ENCODE measurements at places on chromosomes 12 and 14.

DNA sequence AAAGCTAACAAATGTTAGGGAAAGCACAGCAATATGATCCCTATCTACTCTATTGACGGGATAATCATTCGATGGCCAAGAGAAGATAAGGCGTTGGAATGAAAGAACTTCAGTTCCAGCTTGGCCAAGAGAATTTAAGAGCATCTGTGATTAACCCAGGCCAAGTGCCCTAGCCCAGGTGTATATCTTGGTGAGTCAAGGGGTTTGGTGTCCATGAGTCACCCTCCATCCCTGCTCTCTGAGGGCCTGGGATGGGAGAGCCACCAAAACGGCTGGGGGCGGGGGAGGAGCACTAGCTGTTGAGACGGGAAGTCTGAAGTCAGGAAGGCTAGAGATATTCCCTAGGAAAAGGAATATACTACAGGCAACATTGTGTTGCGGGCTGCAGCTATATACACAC is 13.0 kb downstream of the TBPL2 start:
- no peak for DNase-seq

DNA sequence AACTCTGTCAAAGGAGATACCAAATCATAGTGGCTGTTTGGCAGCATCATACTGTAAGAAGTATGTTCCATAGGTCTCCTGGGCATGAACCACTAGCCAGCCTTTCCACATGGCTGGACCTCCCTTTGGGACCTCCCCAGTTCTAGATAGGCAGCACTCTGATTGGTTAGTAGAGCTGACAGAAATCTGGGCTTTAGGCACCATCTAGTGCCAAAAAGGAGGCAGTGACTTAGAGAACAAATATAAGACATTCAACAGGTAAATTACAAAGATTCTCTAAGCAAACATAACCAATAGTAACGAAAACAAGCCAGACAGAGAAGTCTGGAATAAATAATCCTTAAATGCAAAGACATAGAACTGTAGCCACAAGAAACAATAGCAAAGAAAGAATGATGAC is 148.0 kb upstream of the PDE3A start:
- DNase-seq: no peak

DNA sequence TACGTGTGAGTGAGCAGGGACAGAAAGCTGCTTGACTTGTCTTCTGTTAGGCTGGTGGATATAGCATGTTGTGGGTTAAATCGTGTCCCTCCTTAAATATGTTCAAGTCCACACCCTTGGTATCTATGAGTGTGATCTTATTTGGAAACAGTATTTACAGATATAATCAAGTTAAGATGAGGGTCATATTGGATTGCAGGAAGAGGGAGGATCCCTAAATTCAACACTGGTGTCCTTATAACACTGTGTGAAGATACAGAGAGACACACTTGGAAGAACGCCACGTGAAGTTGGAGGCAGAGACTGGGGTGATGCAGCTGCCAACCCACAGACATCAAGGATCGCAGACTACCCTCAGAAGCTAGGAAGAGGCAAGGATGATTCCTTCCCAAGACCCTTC is 275.2 kb upstream of the SSTR1 start:
- DNase-seq: no peak

- no peak for DNase-seq
Observed at GRCh38 chr14:103519043-103519836, 3.4 kb downstream of the CKB start.

GRCh38 chr12:5047094-5047493 is 3.4 kb downstream of the KCNA5 start:
- DNase-seq: no peak

DNA sequence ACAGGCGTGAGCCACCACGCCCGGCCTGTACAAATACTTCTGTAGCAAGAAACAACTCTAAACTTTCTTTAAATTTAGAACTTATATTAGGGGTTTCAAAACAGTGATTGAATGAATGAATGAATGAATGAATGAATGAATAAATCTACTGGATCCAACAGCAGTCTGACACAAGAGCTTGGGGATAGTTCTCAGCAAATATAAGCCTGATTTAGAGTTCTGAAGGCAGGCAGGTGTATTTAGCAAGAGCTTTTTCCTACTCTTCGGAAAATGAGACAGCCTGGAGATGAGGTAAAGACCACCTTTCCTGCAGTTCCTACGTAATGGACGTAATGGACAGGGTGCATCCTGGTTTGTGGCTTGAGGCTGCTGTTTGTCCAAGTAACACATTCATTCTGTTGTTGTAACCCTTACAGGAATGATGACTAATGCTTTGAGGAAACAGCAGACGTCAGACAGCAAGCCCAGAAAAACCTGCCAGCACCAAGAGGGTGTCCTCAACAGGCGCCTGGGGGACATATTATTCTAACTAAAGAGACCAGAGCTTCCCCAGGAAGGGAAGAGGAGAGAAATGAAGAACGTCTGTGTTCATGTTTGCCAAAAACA is 277.4 kb upstream of the SOX5 start:
- DNase-seq: no peak

- no peak for DNase-seq
Observed at GRCh38 chr12:76883811-76884210, 5.0 kb upstream of the CSRP2 start.

- no peak for DNase-seq
Observed at GRCh38 chr14:90866833-90867232, 50.6 kb upstream of the TTC7B start.

GRCh38 chr12:90428881-90429280 is 526.1 kb downstream of the CCER1 start:
- DNase-seq: no peak

DNA sequence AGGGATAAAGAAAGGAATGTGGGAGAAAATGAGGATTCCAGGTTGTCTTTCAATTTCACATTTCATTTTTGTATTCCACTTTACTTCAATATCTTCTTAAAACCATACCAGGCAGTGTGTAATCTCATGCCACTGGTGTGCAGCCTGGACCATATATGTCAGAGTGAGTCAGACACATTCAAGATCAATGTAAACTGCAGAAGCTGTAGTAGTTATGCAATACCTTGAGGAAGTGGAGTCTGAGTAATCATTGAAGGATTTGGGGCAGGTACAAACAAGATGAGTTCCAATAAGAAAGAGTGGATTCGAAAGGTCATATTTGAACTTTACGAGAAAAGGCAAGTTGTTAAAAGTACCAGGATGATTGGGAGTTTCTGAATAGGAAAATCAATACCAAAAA is 14.1 kb downstream of the PLCZ1 start:
- no peak for DNase-seq

DNA sequence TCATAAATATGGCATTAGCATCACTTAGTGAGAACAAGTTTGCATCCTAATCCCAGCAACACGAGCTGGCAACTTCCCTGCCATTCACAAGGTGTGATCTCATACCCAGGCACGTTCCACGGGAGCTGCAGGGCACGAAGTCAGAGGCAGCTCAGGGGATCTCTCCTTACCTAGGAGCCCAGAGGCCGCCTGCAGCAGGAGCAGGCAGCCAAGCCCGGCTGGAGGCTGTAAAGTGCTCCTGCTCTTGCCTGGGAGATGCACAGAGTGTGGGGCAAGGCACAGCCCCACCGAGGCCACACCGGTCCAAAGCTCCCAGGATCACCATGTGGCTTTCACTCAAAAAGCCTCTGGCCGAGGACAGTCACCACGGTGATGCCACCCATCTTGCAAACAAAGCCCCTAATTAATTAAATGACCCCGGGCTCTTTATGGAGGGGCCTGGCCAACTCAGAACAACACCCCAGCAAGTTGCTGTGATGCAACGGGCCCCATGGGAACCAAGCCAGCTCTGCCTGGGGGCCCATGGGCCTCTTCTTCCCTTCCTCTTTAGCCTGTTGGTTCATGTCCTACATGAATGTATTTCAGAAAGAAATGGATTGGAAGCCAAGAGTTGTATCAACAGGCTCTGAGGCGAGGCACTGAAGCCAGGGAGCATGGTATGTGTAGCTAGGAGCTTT is 26.5 kb downstream of the NUAK1 start:
- DNase-seq: no peak

- DNase-seq: no peak
Observed at GRCh38 chr12:91887957-91888356, 257.7 kb downstream of the BTG1 start.

GRCh38 chr12:119576118-119576810 is 17.3 kb upstream of the TMEM233 start:
- DNase-seq: no peak

DNA sequence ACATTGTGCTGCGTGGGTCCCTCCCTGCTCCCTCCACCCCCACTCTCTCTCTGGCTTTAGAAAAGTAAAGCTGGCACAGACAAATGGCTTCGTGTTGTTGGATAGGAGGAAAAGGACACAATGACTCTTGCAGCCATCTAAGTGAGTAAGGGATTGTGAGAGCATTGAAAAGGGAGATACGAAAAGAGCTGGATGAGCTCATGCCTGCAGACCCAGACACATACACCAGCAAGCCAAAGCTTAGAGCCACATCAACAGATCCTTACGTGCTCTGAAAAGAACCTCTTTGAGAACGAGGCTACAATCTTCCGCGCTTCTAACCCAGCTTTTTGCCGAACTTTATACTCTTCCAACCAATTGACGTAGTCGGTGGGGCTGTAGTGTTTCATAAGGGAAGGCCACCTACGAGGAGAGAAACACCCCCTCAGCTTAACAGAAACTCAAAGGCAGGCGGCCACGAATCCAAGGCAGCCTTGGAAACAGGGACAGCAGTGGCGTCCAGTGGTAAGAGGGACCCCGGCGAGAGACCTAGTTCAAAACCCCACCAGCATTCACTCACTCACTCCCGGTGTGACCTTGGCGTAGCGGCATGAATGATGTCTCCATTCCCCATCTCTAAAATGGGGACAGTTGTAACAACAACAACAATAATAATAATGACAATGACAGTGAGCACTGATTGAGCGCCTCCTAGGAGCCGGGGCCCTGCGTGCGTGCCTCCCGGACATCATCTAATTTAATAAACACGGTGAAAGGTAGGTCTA is 1.1 kb downstream of the FBXO21 start:
- DNase-seq: no peak

DNA sequence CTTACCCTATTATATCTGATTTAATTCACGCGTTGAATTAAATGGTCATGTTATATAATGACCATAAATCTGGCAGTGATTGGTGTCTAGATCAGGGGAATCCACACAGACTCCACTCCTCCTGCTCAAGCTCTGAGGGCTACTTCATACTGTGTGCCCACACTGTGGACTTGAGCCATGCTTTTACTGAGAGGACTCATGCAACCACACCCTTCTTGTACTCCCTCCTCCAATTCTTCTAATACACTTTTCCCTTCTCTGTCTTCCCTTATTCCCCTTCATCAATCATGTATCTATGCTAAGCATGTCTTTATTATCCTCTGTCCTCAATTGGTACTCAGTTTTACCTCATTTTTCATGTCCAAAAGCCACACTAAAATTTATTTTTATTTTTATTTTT is 37.7 kb upstream of the LRFN5 start:
- no peak for DNase-seq

DNA sequence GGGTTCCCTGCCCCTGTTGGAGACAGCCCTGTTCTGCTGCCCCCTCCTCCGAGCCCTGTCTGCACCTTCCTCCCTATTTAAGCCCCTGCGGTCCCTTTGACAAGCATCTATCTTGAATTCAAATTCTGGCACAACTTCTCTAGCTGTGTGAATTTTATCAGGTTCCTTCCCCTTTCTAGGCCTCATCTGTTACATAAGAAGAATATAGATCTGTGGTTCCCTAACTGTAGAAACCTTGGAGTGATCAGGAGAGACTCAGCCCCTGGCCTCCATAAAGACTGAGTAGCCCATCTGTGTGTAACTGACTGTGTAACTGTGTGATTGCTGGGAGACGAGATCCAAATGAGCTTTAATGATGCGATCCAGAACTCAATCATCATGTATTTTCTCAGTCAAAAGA is 13.0 kb upstream of the RACGAP1 start:
- DNase-seq: no peak

GRCh38 chr12:62886796-62887195 is 48.2 kb downstream of the PPM1H start:
- DNase-seq: no peak

DNA sequence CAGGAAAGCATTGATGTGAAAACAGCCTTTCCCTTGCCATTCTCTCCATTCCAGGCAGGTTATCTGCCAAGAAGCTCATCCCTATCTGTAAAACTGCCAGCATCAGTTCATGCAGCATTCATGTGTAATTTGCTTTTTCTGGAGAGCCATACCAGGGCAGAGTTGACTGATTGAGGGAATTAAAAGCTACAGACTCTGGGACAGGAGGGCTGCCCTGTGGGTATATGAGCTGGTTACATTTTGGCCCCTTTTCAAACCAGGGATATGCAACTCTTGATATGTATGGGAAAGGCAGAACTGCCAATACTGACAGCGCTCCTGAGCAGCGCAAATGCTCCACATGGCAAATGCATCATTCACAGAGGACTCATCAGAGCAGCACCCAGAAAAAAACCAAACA is 53.7 kb downstream of the SYT1 start:
- DNase-seq: no peak

- no peak for DNase-seq
Observed at GRCh38 chr12:41230756-41231155, 42.6 kb downstream of the PDZRN4 start.

- DNase-seq: peak; percentile 41
Observed at GRCh38 chr12:56151672-56152131, 685 bp upstream of the MYL6B start.

GRCh38 chr12:89880690-89881350 is 172.2 kb upstream of the ATP2B1 start:
- no peak for DNase-seq

DNA sequence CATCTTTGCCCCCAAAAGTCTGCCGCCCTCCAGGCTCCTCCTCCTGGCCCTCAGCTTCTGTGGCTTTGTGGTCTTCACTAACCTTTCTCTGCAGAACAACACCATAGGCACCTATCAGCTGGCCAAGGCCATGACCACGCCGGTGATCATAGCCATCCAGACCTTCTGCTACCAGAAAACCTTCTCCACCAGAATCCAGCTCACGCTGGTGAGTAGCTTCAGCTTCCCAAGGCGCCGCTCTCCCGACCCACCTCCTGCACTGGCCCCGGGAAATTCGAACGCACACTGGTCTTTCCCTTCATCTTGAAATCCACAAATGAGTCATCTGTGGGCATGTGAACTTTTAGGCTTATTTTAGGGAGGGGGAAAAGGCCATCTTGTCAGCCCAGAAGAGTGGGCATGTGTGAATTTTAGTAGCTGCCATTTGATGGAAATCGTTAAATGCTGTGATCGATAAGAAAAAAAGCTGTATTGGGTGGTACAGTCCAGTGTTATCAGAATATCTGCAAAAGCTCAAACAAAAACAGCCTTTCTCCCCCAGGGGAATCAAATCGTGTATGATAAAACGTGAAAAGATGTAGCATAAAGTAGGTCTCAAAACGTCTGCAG is 700 bp downstream of the SLC35E3 start:
- DNase-seq: peak; percentile 6

GRCh38 chr14:47269756-47270492 is 405.5 kb downstream of the MDGA2 start:
- DNase-seq: no peak

DNA sequence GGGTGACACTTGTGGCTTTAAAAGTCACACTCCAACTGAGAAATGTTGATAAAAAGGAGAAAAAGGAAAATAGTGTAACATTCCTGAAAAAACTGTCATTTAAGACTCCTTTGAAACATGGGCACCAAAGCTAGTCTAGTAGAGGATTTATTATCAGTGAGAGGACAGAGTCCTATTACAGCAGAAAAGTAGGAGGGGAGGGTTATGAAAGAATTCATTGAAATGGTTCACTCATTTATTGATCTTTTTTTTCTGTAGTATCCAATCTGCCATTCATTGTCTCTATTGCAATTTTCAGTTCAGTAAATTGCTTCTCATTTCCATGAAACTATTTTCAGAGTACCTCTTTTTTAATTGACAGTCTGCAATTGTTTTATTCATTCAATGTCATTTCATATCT is 25.4 kb downstream of the PPM1A start:
- no peak for DNase-seq
